Central memory CD8-positive, alpha-beta T cell (primary cell): ENCODE measurements at places on chromosomes 16 and 17.

- DNase-seq = no peak
Observed at GRCh38 chr17:4483012-4483840, 15.5 kb upstream of the SPNS2 start.

GRCh38 chr17:81331527-81332043 lies 36.5 kb upstream of the SLC38A10 start:
- no peak for DNase-seq

GRCh38 chr17:80262291-80262690 lies 1.6 kb downstream of the RNF213 start:
- no peak for DNase-seq

DNA sequence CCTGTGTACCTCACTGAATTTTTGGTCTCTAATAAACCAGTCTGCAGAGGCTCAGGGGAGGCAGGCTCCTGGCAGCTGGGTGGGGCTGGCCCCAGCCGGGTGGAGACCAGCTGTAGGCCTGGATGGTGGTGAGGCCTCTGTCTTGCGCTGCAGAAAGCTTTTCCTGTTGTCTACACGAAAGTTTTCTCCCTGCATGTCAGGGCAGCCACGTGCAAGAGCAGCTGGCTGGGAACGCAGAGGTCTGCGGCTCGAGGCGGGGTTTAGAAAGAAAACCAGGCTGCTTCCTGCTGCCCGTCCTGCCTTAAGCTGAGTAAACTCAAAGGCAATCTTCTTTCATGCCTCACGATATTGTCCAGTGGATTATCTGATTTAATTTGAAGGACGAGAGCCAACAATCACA lies 2.4 kb downstream of the SERPINF1 start:
- DNase-seq = peak; percentile 50

DNA sequence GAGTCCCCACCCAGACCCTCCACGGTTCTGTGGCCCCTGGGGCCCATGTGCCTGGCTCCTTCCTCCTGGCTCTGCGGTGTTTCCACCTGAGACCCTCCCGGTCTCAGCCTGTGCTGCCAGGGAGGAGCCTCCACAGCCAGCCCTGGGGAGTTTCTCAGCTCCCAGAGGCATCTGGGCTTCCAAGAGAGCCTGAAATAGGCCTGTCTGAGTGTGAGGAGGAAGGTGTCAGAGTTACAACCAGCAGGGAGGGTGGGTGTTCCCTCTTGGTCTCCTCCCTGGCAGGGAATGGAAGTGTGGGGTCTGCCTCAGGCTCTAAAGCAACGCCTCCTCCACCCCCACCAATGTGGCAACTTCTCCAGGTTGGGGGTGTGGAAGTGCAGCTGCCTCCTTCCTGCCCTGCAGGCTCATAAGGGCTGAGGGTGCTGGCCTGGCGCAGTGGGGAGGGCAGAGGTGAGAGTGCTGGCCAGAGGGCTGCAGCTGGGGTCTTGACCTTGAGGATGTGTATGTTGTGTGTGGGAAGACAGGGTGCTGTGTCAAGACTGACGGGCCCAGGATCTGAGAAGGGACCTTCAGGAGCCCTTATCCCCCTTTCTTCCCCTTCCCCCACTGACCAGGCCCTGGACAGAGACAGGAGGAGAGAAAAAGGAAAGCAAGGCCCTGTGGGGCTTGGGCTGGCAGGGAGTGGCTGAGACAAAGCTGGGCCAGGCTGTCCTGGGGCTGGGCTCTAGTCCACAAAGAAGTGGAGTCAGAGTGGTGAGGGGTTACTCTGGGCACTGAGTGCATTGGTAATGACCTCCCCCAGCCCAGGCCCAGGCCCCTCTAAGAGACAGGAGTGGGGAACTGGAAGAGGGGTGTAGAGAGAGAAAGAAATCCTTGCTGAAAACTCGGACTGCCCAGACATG lies 2.4 kb downstream of the CYGB start:
- no peak for DNase-seq

DNA sequence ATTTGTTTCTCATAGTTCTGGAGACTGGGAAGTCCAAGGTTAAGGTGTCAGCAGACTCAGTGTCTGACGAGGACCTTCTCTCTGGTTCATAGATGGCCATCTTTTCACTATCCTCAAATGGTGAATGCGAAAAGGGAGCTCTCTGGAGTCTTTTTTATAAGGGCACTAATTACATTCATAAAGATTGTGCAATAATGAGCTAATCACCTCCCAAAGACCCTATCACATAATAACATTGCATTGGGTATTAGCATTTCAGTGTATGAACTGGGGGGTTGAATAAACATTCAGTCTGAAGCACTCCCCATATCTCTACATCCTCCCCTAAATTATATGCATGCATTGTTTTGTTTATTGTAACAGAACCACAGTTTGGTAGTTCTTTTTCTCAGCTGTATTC lies 1086.5 kb downstream of the CDH11 start:
- no peak for DNase-seq

- DNase-seq = no peak
Observed at GRCh38 chr17:38896346-38896954, 26.6 kb downstream of the LASP1 start.

- no peak for DNase-seq
Observed at GRCh38 chr17:8537734-8538133, 92.8 kb downstream of the MYH10 start.

- no peak for DNase-seq
Observed at GRCh38 chr16:51762081-51762996, 611.3 kb upstream of the SALL1 start.

DNA sequence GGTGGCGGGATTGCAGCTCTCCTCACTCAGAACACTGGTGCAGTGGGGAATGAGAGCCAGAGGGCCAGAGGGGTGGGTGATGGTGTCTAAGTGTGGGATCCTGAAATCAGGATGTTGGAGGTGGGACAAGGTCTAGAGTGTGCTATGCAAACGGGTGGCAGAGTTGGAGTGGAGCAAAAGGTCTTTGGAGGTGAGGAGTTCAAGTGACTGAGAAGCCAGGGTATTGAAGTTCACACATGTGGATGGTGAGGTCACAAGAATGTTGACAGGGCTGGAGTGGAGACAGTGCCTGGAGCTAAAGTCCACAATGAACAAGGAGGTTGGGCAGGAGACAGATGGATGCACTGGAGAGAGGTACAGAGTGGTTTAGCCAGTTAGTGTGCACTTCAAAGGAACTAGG lies 38.3 kb upstream of the MAP3K14 start:
- DNase-seq = no peak

- no peak for DNase-seq
Observed at GRCh38 chr17:28579526-28579925, 2.8 kb upstream of the ALDOC start.

- no peak for DNase-seq
Observed at GRCh38 chr17:15413101-15413771, 54.2 kb downstream of the CDRT4 start.

DNA sequence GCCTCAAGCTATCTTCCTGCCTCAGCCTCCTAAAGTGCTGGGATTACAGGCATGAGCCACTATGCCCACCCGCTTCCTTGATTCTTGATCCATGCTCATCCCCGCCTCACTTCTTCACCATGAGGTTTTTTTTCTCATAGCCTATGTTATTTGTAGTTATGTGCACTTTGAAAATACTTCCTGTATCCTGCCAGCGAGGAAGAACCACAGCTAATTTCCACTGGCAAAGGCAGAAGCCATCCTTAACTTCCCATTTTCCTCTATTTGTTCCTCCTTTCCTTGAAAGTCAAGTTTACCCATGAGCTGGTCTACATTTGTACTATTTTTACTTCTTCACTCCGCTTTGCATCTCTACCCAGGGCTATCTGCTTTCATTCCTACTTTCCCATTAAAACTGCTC lies 189.7 kb upstream of the ZFHX3 start:
- no peak for DNase-seq

GRCh38 chr17:30021708-30022317 lies 80.4 kb downstream of the EFCAB5 start:
- peak; percentile 16 for DNase-seq

GRCh38 chr16:47567321-47567720 lies 106.2 kb downstream of the PHKB start:
- DNase-seq = no peak
